Non-pigmented ciliary epithelial cell (primary cell): ENCODE measurements at places on chromosomes 1 and 21.

GRCh38 chr1:232579958-232580941 lies 49.7 kb downstream of the SIPA1L2 start:
- no peak for DNase-seq

DNA sequence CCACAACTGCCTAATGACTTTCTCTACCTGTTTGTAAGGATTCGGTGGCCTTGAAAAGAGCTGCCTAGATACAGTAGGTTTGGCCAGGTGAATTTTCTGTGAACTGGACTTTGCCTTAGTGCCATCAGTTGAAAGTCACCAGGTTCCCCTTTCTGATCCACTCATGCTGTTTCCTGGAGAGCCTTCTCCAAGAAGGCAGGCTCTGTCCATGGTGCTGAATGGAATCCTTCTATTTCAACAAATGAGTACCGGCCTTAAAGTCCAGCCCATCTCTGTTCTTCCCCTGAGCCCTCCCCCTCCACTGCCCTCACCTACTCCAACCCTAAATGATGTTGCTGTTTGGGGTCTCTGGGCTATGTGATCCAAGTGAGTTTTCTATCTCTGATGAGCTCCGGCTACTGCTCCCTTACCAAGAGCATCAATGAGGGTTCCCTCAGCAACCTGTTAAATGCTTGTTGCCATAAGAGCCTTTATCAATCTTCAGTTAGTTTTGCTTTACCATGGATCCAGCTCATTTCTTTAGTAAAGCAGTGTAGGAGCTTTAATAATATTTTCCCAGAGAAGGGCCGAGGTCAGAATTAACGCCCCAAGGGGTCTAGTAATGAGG lies 500.4 kb downstream of the PTPRU start:
- no peak for DNase-seq

DNA sequence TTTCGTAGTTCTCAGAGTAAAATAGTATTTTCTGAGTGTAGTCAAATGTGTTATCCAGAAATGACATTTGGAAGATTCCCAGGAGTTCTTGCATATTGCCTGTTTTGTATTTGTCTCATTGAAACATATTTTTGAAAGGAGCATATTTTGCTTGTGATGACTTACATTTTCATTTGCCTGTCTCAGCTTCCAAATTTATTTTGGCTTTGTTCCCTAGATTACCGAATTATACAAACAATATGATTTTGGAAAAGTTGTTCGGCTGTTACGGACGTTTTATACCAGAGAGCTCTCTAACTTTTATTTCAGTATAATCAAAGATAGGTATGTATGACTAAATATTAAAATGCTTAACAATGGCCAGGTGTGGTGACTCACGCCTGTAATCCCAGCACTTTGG lies 46.0 kb downstream of the IARS2 start:
- no peak for DNase-seq

DNA sequence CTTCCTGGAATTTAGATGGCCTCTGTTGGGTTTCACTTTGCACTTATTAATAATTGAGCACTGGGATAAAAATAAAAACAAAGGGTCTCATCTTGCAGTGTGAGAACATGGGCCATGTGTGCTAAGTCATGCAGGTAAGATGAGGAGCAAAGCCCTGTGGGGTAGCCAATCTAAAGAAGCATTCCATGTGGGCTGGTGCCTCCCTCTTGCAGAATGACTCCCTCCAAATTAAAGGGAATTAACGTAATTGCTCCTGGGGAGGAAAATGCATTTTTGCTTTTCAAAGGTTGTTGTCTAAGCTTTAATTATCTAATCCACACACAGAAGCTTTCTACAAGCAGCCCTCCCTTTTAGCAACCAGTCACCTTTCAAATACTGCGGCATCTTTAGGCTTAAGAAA lies 69.8 kb downstream of the CDC14A start:
- DNase-seq = no peak

- DNase-seq = no peak
Observed at GRCh38 chr21:33663241-33663640, 20.9 kb downstream of the ITSN1 start.

GRCh38 chr1:188425687-188426086 lies 1596.9 kb downstream of the PLA2G4A start:
- peak; percentile 45 for DNase-seq

DNA sequence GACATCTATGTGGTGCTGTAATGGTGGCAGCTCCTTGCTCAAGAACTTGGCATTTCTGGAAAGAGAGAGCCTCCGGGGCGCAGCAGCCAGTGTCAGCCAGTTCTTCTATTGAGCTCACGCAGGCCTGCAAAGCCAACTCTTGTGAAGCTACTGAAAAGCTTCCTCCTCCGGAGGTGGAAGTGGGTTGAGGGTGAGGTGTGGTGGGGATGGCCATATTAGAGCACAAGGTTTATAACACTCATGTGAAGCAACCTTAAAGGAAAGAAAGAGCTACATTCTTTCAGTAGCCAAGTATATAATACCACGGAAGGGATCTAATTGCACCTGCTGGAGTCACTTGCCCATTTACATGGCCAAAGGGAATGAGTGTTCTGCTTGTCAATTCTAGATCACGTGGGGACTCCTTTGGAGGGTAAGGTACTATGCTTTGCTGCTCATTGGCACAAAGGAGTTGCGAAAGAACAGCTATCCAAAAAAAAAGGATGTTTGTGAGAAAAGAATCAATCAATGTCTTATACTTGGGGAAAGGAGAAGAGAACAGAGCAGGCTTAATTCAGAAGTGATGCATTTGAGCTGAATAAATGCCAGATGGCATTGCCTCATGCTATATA lies 18.3 kb upstream of the MAP10 start:
- no peak for DNase-seq
